BJ (cell line): ENCODE measurements at places on chromosomes 1 and 21. TPM values are rescaled to one million over a fixed set of nuclear protein-coding genes. Genes with fewer than 3 reads are reported as not detected.

Gene GJB4
- not detected in 2 replicates for polyA plus RNA-seq

Gene CELA3A
- not detected in 2 replicates for polyA plus RNA-seq

Gene S100A16
- 490 and 699 TPM in 2 replicates for polyA plus RNA-seq

Gene HPCAL4
- not detected in 2 replicates for polyA plus RNA-seq

Gene METTL13
- 25.9 and 30.1 TPM in 2 replicates for polyA plus RNA-seq

Gene RCSD1
- polyA plus RNA-seq, result not detected in 2 replicates
